Naive B cell (primary cell): ENCODE measurements at places on chromosomes 7 and 10. TPM values are rescaled to one million over a fixed set of nuclear protein-coding genes. Genes with fewer than 3 reads are reported as not detected.

The NEUROG3 gene
- not detected for polyA plus RNA-seq

The FKBP6 gene
- not detected for polyA plus RNA-seq

The CPN1 gene
- not detected for polyA plus RNA-seq

The ETV1 gene
- polyA plus RNA-seq = not detected

The GIMAP4 gene
- polyA plus RNA-seq = 0.75 TPM

The C7orf33 gene
- polyA plus RNA-seq = not detected

The PRSS2 gene
- not detected for polyA plus RNA-seq

The SPDYE2B gene
- polyA plus RNA-seq = 0.43 TPM

The HOXA1 gene
- polyA plus RNA-seq = not detected

The REEP3 gene
- 5.0 TPM for polyA plus RNA-seq

The FBXL13 gene
- 1.8 TPM for polyA plus RNA-seq

The MBL2 gene
- polyA plus RNA-seq = not detected

The OR2AE1 gene
- polyA plus RNA-seq = not detected

The PNLIP gene
- not detected for polyA plus RNA-seq

The MGMT gene
- 46.2 TPM for polyA plus RNA-seq

The TMEM196 gene
- not detected for polyA plus RNA-seq

The TFPI2 gene
- polyA plus RNA-seq = 0.74 TPM

The ACSL5 gene
- 58.0 TPM for polyA plus RNA-seq

The GLI3 gene
- polyA plus RNA-seq = not detected

The PAPOLB gene
- not detected for polyA plus RNA-seq

The LIPN gene
- polyA plus RNA-seq = 0.30 TPM

The CYP2C8 gene
- not detected for polyA plus RNA-seq

The RET gene
- polyA plus RNA-seq = not detected

The WNT8B gene
- polyA plus RNA-seq = not detected

The CLRN3 gene
- polyA plus RNA-seq = not detected

The TBC1D12 gene
- 0.31 TPM for polyA plus RNA-seq

The SMO gene
- not detected for polyA plus RNA-seq

The MUC3A gene
- not detected for polyA plus RNA-seq

The FGFBP3 gene
- 0.79 TPM for polyA plus RNA-seq

The NODAL gene
- polyA plus RNA-seq = not detected

The DGKI gene
- not detected for polyA plus RNA-seq

The HABP2 gene
- polyA plus RNA-seq = not detected

The SH2D4B gene
- polyA plus RNA-seq = not detected
